Gastrocnemius medialis (tissue), 4 donors: ENCODE measurements at places on chromosomes 5 and 9. TPM values are rescaled to one million over a fixed set of nuclear protein-coding genes. Genes with fewer than 3 reads are reported as not detected.

The MYO10 gene
- total RNA-seq, result 19.7 TPM

The FAM169A gene
- not detected for total RNA-seq

The ASPN gene
- 3.9 TPM for total RNA-seq

The RNF183 gene
- not detected for total RNA-seq

The BDP1 gene
- 11.0 TPM for total RNA-seq

- DNase-seq, result no peak
Measured at GRCh38 chr9:100919506-100919905, 109.0 kb upstream of the PLPPR1 start.

- DNase-seq, result peak; percentile 44
Measured at GRCh38 chr5:73448463-73449136, at the start of gene FOXD1. TSS of gene FOXD1 (minus strand) at chr5:73448777. CDS start at chr5:73448362, 415 bp downstream.

- DNase-seq, result no peak
Measured at GRCh38 chr5:144313147-144313726, 142.6 kb downstream of the KCTD16 start.

DNA sequence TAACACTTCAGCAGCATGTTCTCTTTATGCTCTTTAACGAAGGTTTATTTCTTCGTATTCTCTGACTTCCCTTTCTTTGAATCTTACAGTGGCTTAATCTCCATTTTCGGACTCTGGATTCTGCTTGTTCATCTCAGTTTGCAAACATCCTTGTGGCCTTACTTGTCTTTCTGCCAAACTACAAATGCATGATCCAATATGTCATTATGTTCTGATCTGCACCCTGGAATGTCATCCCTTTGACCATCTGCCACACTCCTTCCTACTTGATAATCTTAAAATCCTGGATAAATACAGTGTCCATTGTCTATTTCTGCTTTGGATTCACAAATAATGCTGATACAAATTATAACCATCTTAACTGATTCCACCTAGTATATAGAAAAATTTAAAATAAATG, 499.2 kb downstream of the CDH18 start:
- DNase-seq, result no peak

DNA sequence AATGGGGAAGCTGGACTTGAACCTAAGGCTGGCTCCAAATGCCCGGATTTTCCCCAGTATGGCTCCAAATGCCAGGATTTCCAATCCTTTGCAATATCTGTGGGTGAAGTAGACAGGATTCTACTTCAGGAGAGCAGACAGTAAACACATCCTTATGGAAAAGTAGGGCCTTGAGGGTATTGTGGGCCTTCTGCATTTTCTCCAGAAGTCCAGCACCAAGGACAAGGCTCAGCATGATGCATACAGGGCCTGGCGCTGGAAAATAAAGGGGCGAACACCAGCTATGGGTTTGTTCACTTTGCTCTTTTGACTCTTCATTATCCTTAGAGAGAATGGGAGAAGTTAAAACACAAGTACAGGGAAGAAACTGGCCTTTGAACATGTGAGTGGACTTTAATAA, 347.5 kb downstream of the SEMA5A start:
- DNase-seq, result no peak

GRCh38 chr5:173885054-173885443, 3.1 kb upstream of the CPEB4 start:
- DNase-seq, result no peak

DNA sequence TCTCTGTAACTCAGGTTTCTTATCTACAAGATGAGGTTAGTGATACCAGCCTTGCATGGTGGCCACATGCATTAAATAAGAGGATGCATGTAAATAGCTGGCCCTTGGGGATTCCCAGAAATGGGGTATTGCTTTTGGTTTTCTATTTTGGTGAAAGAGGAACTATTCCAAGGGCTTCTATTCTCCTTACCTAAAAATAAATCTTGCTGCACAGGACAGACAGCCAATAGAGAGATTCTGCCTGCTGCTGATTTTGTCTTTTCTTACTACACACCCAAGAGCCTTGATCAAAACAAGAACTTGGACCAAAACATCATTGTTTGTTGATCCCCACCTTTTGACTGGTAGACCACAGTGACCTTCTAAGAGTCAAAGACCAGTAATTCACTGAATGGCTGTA, 161.8 kb downstream of the PJA2 start:
- no peak for DNase-seq
